ENCODE measurements at places on chromosomes 5 and 9. TPM values are rescaled to one million over a fixed set of nuclear protein-coding genes. Genes with fewer than 3 reads are reported as not detected.

Gene ADRB2
- 0.08 TPM for total RNA-seq

Gene RNF145
- 60.9 TPM for total RNA-seq

Gene IFNA2
- total RNA-seq, result not detected

Gene WDR38
- not detected for total RNA-seq

Gene RELL2
- 1.7 TPM for total RNA-seq

Gene SHB
- total RNA-seq, result 14.9 TPM

Gene NUTM2F
- not detected for total RNA-seq

DNA sequence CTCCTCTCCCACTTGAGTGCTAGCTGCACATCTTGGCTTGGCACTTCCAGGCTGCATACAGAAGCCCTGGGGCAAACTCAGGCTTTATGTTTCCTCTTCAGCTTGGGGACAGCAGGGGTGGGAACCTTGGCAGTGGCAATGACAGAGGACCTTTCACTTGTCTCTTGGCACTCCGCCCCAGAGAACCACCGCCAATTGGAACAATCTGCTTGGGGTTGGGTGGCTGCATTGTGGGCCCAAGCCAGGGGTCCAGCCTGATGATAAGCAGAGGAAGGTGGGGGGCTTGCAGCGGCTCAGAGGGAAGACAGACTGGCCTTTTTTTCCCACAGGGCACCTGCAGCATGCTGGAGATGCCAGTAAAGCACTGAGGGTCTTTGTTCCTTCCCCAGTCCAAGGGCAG lies 179.0 kb upstream of the NMUR2 start:
- no peak overlapping the region for H3K27ac ChIP-seq
- no peaks in the 10 kb centered on the region for H3K36me3 ChIP-seq
- no peaks in the 10 kb centered on the region for H3K27me3 ChIP-seq
- H3K4me1 ChIP-seq, result no peaks in the 10 kb centered on the region
- DNase-seq, result no peak

- no peaks in the 10 kb centered on the region for H3K4me1 ChIP-seq
- no peak overlapping the region for H3K27ac ChIP-seq
- 0 out of 2 replicates have a peak, but pooled peaks cover 3% of the 10 kb centered on the region for H3K27me3 ChIP-seq
- no peaks in the 10 kb centered on the region for H3K36me3 ChIP-seq
Measured at GRCh38 chr9:34503406-34503805, 19.4 kb downstream of the ENHO start.

DNA sequence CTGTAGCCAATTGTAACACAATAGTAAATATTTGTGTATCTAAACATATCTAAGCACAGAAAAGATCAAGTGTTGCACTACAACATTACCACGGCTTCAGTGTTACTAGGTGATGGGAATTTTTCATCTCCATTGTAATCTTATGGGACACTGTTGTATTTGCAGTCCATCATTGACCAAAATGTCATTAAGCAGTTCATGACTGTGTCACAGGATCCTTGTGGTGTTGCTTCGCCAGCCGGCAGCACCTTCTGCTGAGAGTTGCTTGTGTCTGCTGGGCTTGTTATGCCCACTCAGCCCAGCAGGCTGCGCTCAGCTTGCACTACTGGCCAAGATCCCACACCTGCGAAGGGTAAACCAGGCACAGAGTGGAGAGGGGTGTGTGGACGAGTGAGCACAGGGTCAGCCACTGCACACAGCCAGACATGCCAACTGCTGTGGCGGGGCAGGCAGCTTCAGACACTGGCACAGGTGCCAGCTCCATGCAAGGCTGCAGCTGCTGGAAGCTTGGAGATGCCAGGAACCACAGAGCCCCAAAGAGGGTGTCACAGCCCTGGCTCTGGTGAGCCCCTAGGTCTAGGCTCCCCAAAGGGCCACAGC lies 273.7 kb downstream of the CETN3 start:
- H3K4me1 ChIP-seq, result no peaks in the 10 kb centered on the region
- no peaks in the 10 kb centered on the region for H3K36me3 ChIP-seq
- H3K27me3 ChIP-seq, result no peaks in the 10 kb centered on the region
- peak; percentile 17 for DNase-seq

GRCh38 chr9:135801070-135801469 lies 99.1 kb downstream of the KCNT1 start:
- H3K4me1 ChIP-seq, result peaks cover 8% of the 10 kb centered on the region
- no peak for DNase-seq
- no peak overlapping the region for H3K27ac ChIP-seq
- no peaks in the 10 kb centered on the region for H3K36me3 ChIP-seq

DNA sequence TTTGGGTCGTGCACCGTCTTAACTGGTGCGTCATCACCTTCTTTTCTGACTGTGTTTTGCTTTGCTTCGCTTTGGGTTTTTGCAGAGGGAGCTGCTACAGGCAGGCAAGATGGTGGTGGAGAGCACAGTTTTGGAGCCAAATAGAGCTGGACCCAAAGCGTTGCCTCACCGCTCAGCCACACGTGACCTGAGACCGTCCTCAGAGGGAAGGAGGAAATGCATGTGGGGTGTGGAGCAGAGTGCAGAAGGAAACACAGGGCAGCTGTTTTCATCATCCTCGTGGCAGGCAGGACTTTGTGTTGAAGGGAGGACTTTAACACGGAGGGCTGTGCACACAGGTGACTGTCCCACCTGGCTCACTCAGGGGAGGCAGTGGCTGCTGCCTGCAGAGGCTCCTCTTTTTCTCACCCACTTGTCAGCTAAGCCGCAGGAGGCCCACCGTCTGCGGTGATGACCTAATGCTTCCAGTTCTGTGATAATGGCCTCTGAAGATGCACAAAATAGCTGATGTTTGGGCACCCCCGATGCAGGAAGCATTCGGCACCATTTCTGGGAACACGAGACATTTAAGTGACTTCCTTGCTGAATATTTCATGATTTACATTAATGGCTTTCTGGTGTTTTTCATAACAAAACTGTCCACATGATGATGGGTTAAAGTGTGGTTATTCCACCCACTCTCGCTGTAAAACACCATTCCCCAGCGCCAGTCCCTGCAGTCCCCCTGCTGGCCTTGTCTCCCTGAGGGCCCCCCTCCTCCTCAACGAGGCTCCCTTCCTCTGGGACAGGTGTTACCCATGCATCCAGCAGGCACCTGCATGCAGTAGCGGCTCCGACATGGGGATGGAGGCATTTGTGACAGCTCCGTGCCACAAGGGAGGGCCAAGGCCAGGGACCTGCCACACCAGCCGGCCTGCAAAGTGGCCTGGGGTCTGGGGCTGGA lies 12.4 kb upstream of the UBAC1 start:
- H3K4me1 ChIP-seq, result peaks cover 7% of the 10 kb centered on the region
- H3K27ac ChIP-seq, result no peak overlapping the region
- H3K36me3 ChIP-seq, result no peaks in the 10 kb centered on the region
- no peak overlapping the region for H3K4me3 ChIP-seq

DNA sequence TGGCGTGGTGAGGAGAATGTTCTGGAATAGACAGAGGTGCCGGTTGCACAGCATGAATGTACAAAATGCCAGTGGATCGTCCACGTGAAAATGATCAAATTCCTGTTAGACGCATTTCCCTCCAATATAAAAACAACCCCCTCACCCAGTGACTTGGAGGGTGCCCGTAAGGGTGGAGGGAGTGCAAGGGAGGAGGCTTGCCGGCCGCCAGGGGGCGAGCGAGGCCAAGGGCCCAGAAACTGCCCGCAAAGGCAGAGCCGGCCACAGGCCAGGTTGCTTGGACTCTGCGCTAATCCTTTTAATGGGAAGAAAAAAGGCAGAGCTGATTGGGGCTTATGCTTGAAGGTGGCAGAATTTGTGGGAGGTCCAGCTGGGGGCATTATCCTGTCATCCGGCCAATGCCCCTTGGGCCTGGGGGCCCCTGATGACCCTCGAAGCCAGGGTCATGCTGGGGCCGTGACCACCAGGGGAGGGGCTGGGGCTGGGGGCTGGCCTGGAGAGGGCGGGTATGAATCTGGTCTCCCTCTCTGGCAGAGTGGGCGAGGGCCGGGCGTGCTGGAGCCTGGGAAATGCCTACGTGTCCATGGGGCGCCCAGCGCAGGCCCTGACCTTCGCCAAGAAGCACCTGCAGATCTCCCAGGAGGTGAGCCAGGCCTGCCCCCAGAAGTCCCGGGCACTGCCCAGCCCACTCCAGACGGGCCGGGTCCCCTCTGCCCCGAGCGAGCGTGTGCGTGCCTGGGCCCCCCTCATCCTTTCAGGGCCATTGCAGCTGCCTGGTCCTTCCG lies 12.0 kb downstream of the GPSM1 start:
- no peak overlapping the region for H3K4me3 ChIP-seq
- H3K36me3 ChIP-seq, result peaks cover 46% of the 10 kb centered on the region
- no peak for DNase-seq
- no peak overlapping the region for H3K27ac ChIP-seq
- no peaks in the 10 kb centered on the region for H3K27me3 ChIP-seq

GRCh38 chr5:132486318-132487094 lies 4.1 kb downstream of the IRF1 start:
- no peaks in the 10 kb centered on the region for H3K27me3 ChIP-seq
- peaks cover 4% of the 10 kb centered on the region for H3K4me1 ChIP-seq
- H3K4me3 ChIP-seq, result no peak overlapping the region
- no peak overlapping the region for H3K27ac ChIP-seq
- DNase-seq, result no peak
- H3K36me3 ChIP-seq, result peaks cover 54% of the 10 kb centered on the region

DNA sequence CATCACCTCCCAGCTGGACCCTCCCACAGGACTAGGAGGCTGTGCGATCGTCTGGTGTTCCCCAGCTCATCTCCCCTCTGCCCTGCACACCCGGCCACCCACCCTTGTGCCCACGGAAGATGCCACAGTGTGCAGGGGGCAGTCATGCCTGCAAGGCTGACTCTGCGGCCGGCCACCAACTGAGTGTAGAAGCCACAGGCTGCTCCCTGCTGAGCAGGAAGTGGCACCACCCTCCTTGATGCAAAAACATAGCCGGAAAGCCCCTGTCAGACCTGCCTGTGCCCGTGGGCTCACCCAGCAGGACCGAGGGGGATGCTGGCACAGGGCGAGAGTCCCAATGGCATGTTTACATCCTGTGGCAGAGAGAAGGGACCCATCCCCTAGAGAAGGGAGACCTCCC lies 40.3 kb upstream of the SLC12A7 start:
- H3K36me3 ChIP-seq, result no peaks in the 10 kb centered on the region
- peaks cover 24% of the 10 kb centered on the region for H3K4me1 ChIP-seq
- H3K27me3 ChIP-seq, result no peaks in the 10 kb centered on the region
- peak overlapping the region; percentile 56 for H3K4me3 ChIP-seq

DNA sequence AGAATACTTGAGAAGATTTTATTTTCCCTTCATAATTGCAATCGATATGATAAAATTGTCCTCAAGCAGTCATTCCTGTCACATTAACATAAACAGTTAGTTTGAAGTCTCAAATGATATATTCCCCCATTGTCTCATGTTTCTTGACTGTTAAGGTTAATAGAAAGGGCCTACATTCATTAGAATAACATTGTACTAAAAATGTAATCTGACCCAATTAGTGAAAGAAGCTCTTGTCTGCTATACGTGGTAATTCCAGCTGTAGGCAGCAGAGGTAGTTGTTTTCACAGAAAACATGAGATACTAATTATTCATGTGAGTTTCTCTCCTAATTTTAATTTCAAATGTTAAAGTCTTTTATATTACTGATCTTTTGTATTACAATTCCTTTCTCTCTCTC lies 25.9 kb upstream of the AP3B1 start:
- DNase-seq, result peak; percentile 10
- no peak overlapping the region for H3K4me3 ChIP-seq
- H3K27ac ChIP-seq, result no peak overlapping the region
- H3K27me3 ChIP-seq, result no peaks in the 10 kb centered on the region
- no peaks in the 10 kb centered on the region for H3K36me3 ChIP-seq
- H3K4me1 ChIP-seq, result no peaks in the 10 kb centered on the region

GRCh38 chr9:83972286-83972685 lies 7.7 kb downstream of the HNRNPK start:
- H3K27ac ChIP-seq, result no peak overlapping the region
- no peak for DNase-seq
- no peak overlapping the region for H3K4me3 ChIP-seq

DNA sequence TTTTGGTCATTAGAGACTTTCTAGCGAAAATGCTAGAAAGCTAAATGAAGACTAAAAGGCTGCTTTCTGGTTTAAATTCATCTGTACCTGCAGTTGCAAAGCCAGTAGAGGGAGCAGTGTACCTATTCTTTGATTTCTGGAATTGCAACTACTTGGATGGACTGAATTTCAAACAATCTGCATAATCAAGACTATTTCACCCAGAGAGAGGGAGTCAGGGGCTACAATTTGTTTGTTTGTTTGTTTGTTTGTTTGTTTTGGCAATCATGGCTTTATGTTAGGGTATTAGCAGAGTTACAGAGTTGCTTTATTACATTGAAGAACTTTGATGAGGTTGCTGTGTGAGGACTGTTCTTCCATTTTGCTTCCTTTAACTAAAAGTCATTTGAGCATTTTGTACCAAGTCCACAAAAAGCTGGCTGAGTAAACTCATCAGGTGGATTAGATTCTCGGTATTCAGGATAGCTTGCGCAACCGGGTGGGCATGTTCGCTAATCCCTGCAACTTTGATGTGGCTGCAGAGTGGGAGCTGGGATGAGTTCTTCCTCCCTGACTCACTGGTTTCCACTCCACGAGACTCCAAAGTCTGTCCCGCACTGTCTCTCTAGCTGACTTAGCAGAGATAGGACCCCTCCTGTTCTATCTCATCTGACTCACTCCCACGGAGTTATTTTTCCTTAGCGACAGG lies 80.0 kb upstream of the TUT7 start:
- no peaks in the 10 kb centered on the region for H3K36me3 ChIP-seq
- H3K4me1 ChIP-seq, result peaks cover 16% of the 10 kb centered on the region
- H3K4me3 ChIP-seq, result peak overlapping the region; percentile 6
- DNase-seq, result peak; percentile 93
- no peaks in the 10 kb centered on the region for H3K27me3 ChIP-seq
- H3K27ac ChIP-seq, result peak overlapping the region; percentile 64

- no peak overlapping the region for H3K4me3 ChIP-seq
- H3K27ac ChIP-seq, result no peak overlapping the region
- no peaks in the 10 kb centered on the region for H3K36me3 ChIP-seq
- no peak for DNase-seq
Measured at GRCh38 chr9:137314561-137315560, 12.8 kb upstream of the NRARP start.

DNA sequence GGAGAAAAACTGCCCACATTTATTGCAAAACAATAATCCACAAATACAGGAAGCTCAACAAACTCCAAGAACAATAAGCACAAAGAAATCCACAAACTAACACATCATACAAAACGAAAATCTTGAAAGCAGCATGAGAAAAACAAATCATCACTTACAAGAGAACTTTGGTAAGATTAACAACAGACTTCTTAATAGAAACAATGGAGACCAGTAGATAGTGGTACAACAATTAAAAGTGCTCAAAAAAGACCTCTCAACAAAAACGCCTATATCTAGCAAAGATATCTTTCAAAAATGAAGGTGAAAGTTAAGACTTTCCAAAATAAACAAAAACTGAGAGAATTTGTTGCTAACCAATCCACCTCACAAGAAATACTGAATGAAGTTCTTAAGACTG lies 38.4 kb downstream of the CDKL3 start:
- H3K36me3 ChIP-seq, result no peaks in the 10 kb centered on the region
- no peak for DNase-seq
- H3K4me1 ChIP-seq, result no peaks in the 10 kb centered on the region
- no peak overlapping the region for H3K27ac ChIP-seq

DNA sequence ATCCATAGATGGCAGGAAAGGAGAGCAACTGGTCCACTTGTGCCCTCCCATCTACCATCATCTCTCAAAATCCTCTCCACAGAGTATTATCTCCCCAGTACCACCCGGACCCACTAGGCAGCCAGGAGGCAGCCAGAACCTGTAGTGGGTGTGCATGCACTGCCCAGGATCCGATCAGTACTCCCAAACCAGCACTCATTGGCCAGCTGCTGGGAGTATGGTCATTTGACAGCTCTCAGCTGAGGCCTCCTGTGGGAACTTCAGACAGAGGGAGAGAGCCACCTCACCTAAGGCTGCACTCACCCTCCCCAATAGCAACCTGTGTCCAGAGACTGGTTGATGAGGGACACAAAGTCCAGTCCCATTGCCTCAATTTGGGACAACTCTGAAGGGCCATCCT lies 286.0 kb downstream of the TRIM36 start:
- H3K4me1 ChIP-seq, result no peaks in the 10 kb centered on the region
- H3K27me3 ChIP-seq, result no peaks in the 10 kb centered on the region
- no peak for DNase-seq
- no peak overlapping the region for H3K27ac ChIP-seq
- H3K4me3 ChIP-seq, result no peak overlapping the region

Measured in SJCRH30 (cell line).